ENCODE measurements at places on chromosomes 1 and 21. TPM values are rescaled to one million over a fixed set of nuclear protein-coding genes. Genes with fewer than 3 reads are reported as not detected.
A peak's percentile ranks its signal among the peaks of the same experiment; 100 is the strongest.

AADACL4 gene
- not detected for total RNA-seq

TMEM82 gene
- total RNA-seq, result not detected

CLCA2 gene
- total RNA-seq, result 0.51 TPM

DNA sequence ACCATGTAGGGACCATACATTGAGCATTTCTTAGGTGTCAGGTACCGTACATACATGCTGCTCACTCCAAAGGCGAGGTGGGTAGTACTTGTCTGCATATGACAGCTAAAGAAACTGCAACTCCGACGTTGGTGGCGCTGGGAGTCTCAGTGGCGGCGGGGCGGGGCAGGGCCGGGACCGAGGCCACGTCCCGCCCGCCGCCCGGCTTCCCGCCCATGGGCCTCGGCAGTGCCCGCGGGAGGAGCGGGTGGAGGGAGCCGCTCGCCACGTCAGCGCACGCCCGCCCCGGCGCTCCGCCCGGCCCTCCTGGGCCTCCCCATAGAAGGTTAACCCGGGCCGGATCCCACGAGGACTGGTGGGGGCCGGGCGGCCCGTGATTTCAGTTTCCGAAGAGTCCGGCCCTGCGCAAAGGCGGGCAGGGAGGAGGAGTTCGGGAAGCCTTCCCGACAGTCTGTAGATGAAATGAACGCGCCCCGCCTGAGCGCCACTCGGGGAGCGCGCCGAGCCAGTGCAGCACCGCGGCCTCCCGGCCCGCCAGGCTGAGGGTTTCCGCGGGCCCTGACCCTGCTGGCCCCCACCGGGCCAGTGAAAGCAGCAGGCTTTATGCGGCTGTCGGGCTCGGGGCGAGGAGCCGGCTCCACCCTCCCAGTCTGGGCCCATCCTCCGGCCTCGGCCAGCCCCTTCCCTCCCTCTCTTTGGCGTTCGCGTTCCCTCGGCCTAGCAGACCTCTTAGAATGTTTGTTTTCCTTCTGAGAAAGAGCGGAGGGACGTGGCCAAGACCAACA, 119.9 kb upstream of the JUN start:
- peak; percentile 98 for DNase-seq

DNA sequence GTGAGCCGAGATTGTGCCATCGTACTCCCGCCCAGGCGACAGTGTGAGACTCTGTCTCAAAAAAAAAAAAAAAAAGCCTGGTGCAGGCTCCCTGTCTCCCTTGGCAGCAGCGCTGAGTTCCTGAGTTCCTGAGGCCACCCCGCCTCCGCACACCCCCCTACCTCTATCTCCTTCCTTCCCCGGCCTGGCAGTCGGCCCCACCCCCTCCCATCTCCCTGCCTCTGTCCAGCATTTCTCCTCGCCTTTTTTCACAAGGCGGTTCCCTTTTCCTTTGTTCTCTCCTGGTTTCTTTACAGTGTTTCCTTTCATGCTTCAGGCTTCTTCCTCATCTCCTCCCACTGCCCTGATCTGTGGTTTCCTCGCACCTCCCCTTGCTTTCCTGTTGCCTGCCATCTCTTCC, 2.7 kb downstream of the RORC start:
- peak; percentile 32 for DNase-seq

GRCh38 chr1:28877132-28877781, 37.1 kb upstream of the EPB41 start:
- peak; percentile 80 for DNase-seq

DNA sequence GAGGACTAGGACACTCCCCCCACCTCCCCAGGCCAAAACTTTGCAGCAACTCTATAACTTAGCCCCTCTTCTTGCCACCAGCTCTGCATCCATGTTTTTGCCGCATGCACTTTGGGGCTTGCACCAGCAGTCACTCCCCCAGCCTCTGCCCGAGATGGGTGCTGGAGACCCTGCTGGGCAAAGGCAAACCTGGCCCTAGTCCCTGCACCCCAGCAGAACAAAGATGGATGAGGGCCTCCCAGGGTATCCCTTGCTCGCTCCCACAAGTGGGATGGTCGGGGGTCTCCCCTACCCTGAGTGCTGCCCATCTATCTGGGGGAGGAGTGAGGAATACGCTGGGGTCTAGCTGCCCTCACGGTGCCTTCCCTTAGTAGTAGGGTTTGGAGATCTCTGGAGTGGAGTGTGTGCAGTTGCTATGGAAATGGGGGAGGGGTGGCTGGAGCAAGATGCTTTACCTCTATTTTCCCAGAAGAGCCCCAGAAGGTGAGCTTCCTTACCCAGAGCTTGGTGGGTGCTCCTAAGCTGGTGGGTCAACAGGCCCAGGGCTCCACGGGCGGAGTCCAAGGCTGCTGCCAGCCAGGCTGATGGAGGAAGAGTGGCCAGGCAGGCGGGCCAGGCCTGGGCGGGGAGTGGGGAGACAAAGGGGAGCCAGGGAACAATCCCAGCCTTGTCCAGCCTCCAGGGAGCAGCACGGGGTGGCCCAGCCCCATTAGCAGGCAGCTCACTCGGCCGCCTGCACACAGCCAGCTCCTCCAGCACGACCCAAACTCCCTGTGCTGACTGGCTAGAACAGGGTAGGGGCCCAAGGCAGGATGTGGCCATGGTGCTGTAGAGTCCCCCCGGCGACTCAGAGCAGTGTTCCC, at the start of gene PAQR6:
TSS of gene PAQR6 (minus strand) at position 597 of the 863 bp plus-strand sequence. CDS start 1,325 bp downstream, outside the sequence.
- DNase-seq, result peak; percentile 34

GRCh38 chr1:4210043-4210442, 310.0 kb upstream of the C1orf174 start:
- no peak for DNase-seq

DNA sequence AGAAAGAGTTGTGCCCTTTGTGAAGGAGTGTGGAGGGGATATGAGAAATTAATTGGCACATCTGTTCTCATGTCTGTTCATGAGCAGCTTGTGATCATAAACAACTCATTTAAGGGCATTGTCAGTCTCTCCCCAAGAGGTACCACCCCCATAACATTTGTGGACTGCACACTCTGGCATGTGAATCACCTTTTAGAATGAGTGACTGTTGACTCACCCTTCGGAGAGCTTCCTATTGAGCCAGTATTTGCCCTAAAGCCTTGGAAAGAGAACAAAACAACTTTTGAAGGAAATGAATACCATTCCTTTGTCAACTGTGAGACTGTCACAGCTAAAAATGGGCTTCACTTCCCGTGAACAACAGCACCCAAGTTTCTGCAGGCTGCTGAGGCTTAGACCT, 27.5 kb upstream of the MYSM1 start:
- peak; percentile 95 for DNase-seq

DNA sequence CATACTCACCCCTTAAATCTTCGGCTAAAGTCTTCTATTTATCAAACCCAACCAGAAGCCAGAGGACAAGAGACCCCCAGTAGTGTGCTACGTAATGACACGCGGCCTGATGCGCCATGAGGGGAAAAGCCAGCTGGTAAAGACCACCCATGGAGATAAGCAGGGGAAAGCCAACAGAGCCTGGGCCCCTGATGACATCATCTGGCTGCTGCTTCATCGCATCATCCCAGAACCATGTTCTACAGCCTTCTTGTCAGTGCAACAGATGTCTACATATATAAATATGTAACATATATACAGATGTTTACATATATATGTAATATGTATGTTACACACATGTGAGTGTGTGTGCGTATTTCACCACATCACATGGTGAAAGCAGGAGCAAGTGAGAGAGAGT, 81.7 kb upstream of the VANGL1 start:
- no peak for DNase-seq

- no peak for DNase-seq
Measured at GRCh38 chr21:23245255-23245654, 2247.0 kb downstream of the NCAM2 start.

DNA sequence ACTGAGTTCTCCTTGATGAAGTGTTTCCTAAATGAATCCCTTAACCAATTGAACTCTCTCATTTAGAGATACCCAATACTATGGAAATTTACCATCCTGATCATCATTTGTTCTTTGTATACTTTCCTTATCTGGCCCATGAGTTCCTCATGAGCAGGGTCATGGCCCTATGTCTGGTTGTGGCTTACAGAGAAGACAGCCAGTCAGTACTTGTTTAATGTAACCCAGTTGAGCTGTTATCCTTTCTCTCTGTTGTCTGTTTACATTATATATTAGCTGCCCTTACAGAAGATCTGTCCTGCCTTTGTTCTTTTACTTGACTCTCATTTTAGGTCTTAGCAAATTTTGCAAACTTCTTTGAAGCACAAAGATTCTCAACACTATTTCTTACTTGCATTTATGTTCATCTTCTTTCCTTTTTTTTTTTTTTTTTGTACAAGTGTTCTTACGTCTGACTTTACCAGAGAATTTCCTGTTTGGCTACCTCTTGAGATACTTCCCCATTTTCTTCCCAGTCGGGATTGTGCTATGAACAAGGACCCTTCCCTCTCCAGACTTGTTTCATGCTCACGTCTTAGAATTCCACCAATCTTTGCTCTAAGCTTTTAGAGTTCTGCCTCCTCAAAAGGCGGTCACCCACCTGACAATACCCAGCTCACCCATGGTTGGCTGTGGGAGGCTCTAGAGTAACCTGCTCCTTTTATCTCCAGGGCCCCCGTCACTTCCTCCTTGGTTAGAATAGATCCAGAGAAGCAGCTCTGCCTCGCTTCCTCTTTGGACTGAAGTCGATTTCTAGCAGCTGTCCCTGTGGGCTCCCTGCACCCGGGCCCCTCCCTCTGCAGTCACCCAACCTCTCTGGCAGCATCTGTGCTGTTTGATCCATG, 53.6 kb upstream of the RUNX1 start:
- DNase-seq, result no peak
